ENCODE measurements at places on chromosomes 13 and 19.
A peak's percentile ranks its signal among the peaks of the same experiment; 100 is the strongest.

DNA sequence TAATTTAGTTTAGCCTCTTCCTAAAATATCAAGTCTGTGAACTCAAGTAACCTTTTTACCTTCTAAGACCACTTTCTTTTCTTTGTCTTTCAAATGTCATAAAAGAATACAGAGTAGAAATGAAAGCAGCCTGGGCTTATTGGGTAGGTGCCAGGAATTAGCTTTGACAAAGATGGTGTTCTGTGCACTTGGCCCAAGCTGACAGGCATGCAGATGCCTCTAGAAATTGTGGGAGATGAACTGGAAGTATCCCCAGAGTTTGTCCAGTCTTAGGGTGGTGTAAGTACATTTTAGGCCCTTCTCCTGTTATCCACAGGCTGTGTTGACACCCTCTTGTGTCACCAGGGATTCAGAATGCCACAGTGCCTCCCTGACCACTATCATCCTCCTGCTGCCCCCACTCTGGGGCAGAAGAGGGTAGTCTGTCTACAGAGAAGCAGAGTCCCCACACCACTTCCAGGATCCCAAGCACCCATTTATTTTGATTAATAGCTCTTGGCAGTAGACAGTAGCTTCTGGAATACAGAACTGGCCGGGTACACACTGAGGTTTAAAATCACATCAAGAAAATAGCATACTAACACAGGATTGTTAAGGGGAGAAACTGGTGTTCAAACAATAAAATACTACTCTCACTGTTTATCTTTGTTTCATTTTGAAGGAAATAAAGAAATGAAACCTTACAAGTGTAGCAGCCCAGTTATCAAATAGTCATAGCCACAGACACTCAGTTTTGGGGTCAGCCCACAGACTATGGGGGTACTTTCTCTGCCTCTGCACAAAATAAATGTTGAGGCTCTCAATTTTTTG is 343.2 kb downstream of the KCNRG start:
- no peak for DNase-seq

- DNase-seq: no peak
Observed at GRCh38 chr13:35841060-35841521, 290.1 kb downstream of the DCLK1 start.

GRCh38 chr19:38388349-38389100 is at the start of gene SPRED3:
Gene SPRED3 (plus strand): TSS chr19:38388697. CDS start chr19:38390303, 1,606 bp downstream.
- no peak for DNase-seq

GRCh38 chr19:15280048-15280725 is 47.9 kb upstream of the EPHX3 start:
- DNase-seq: no peak

- no peak for DNase-seq
Observed at GRCh38 chr19:582497-583197, 7.0 kb upstream of the HCN2 start.

- DNase-seq: peak; percentile 84
Observed at GRCh38 chr19:55670280-55671053, 4.6 kb upstream of the EPN1 start.

- no peak for DNase-seq
Observed at GRCh38 chr19:2820112-2820702, 539 bp downstream of the ZNF554 start.

Data from HL-60 (cell line).